ENCODE measurements at places on chromosomes 4 and X. TPM values are rescaled to one million over a fixed set of nuclear protein-coding genes. Genes with fewer than 3 reads are reported as not detected.

The PDS5A gene
- 80.1 TPM for total RNA-seq

GRCh38 chr4:175376287-175376977 is 435.6 kb downstream of the GPM6A start:
- no peak for DNase-seq

GRCh38 chr4:155544547-155544946 is 122.1 kb upstream of the GUCY1A1 start:
- no peak for DNase-seq

GRCh38 chr4:104907074-104907649 is 239.5 kb upstream of the TET2 start:
- DNase-seq, result no peak

The NKX3-2 gene
- total RNA-seq, result not detected

The SOWAHB gene
- total RNA-seq, result not detected

The PCDH18 gene
- not detected for total RNA-seq

The RAB33A gene
- total RNA-seq, result 3.2 TPM

- no peak for DNase-seq
Measured at GRCh38 chr4:168797738-168798375, 212.2 kb downstream of the CBR4 start.

- no peak for DNase-seq
Measured at GRCh38 chr4:3317011-3317655, 24.3 kb downstream of the RGS12 start.

- no peak for DNase-seq
Measured at GRCh38 chr4:80161413-80162058, 35.8 kb upstream of the PRDM8 start.

GRCh38 chr4:23333556-23333945 is 556.3 kb downstream of the PPARGC1A start:
- no peak for DNase-seq

The SYTL5 gene
- total RNA-seq, result not detected

The PNMA5 gene
- total RNA-seq, result not detected

DNA sequence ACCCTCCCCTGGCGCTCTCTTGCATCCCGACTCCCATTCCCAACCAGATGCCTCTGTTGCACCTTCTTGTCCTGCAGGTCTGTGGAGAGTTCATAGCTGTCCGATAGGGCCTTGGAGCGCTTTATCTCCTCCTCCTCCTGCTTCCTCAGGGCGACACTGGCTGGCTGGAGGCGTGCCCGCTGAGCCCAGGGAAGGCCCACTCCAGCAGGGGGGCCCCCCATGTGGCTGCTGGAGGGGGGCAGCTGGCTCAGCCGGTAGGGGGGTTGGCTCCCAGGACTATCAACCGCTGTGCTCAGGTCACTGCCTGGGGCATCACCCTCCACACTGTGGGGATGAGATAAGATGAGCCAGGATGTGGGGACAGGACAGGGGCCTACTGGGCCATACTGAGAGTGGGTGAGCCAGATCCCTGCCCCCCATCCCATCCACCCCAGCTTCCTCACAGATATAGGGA is 25.6 kb downstream of the IQSEC2 start:
- no peak for DNase-seq

- no peak for DNase-seq
Measured at GRCh38 chrX:20971250-20971649, 403.0 kb upstream of the CNKSR2 start.

DNA sequence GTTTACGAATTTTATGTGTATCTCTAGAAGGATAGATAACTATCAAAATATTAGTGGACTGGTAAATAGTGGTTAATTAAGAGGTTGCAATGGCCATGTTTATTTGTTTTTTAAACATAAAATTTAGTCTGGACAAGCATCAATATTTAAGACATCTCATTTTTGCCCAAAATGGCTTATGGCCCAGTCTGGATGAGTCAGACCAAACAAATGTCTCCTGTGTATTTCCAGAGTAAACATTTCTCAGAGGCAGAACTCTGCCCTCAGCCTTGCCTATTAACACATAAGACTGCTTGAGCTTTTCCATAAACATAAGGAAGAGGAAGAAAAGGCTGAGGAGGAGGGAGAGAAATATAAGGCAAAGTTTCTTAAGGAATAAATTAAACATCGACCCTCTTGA is 277.1 kb upstream of the DIAPH2 start:
- DNase-seq, result no peak

The FHDC1 gene
- 0.23 TPM for total RNA-seq

DNA sequence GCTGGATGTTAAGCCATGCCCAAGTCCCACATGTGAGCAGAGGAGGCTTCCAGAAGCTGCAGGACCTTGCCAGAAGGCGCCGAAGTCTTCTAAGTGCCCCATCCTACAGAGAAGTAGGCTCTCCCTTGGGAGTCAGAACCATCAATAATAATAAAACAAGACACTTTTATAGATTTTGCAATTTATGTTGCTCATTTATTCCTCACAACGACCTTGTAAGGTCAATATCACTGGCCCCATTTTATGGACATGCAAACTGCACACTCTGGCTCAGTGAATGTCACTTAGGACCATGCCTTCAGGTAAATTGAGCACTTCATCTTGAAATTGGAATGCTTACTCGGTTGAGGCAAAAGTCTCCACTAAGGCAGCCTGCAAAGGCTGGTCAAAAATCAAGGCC is 170.4 kb downstream of the BCOR start:
- DNase-seq, result no peak

GRCh38 chr4:91288702-91289311 is 1015.0 kb upstream of the GRID2 start:
- DNase-seq, result no peak

DNA sequence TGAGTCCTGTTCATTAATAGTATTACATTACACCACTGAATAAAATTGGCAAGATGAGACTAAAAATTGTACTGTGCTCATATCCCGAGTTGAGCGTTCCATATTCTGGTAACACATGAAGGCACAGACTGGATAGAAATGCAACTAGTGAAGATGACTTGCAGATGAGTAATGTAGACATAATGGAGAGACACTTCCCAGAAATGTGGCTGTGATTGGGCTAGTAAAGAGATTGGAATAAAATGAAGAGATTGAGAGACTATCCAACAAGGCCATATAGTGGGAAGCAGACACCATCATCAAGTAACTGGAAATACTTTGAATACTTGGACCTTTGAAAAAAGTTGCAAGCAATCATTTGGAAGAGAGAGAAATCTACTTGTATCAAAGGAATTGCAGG is 77.3 kb downstream of the DCAF8L1 start:
- DNase-seq, result no peak

The SPIN2B gene
- total RNA-seq, result 11.8 TPM

DNA sequence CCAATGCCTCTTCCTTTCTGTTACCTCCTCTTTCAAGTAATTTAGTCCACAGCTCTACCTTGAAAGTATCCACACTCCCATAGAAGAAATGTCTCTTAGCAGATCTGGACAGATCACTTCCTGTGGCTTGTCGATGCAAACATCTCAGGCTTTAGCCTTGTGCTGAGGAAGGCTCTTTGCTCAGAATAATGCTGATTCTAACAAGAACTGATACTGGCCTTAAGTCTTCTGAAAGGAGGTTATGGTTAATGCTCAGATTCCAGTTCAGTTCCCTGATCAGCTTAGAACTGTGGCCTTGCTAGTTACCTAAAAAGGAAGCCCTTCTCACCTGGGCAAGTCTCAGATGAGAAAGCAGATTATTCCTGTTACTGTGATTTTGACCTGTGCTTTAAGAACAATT is 230.1 kb upstream of the FAT4 start:
- DNase-seq, result no peak

The CXCR3 gene
- 13.7 TPM for total RNA-seq

DNA sequence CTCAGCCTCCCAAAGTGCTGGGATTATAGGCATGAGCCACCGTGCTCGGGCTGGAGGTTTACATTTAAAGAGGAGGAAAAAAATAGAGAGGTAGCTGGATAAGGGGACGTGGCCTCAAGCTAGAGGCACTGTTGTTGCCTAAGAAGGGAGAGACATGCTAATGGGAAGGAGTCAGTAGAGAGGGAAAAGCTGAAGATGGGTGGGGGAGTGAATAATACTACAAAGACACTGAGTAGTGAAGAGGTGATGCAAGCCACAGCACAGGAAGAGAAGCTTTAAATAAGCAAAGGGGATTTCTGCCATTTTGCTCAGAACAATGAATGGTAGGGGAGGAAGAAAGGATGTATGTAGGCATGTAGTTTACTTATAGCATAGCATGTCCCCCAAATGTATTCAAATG is 11.5 kb upstream of the AP1S2 start:
- DNase-seq, result no peak

Measured in natural killer cell (primary cell).